ENCODE measurements at places on chromosomes 4 and X.

DNA sequence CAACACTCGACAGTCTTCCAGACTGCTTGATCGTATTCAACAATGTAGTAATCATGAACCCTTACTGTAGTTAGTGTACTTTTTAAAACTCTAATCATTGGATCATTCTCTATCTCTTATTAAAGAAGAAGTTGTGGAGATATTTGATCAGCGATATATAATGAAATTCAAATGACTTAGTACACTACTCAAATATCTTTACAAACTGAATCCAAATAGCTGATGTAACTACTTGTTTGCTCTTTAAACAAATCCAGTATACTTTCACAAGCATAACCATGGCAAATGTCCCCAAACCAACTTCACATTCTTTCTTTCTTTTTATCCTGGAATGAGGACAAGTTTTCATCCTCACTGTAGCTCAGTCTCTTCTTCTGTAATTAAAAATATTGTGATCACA lies 1569.9 kb upstream of the ADGRL3 start:
- no peak for DNase-seq

DNA sequence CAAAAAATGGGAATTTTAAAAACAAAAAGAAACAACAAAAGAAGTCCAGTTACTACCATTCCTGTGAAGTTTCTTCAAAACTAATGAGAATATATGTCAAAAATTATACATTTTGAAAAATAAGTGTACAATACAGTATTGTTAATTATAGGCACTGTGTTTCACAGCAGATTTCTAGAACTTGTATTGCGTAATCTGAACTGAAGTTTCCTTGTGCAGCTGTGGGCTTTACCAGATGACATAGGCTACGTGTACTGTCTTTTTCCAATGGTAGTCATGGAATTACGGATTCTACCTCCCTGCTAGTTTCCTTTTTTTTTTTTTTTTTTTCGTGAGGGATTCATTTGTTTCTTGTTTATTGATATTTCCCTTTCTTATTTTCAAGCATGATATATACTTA lies 113.8 kb upstream of the GABRA2 start:
- no peak for DNase-seq

DNA sequence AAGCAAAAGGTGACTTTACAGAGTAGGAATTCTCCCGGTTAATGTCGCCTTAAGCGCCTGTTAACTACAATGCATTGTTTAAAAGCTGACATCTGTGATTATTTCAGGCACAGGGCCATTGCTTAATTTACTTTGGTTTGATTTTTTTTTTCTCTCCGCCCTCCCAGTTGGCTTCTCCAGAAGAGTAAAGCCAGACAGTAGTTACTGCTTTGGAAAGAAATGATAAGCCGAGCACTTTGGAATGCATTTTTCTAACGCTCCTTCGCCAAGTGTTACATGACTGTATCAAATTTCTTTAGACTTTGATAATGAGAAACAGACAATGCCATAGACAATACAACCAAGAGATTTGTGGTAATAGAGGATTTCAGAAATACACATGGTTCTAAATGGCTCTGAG lies 383.0 kb upstream of the TENM3 start:
- DNase-seq = no peak

DNA sequence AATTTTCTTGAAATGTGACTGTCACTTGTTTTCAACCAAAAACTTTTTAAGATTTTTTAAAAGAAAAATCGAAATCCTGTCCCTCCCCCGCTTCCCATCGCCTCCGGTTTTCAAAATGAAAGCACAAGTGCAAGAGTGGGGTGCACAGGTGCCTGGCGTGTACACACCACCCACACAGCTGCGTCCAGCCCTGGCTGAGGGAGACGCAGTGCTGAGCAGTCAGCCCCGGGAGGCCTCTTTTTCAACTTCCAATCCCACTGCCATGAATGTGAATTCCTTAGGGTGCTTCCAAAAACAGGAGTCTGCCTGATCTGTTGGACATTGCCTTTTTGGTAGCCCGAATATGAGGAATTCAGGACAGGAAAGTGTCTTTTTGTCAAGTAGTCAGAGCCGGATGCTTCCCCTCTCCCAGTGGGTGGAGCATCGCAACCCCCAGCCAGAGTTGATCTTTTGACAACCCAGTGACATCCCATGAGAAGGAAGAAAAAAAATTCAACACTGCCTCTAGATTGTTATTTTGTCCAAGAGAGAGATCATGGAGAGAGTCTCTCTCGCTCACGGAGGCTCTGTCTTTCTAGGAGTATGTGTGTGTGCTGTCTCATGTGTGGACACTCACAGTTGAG lies 8.9 kb downstream of the PRRG3 start:
- no peak for DNase-seq

DNA sequence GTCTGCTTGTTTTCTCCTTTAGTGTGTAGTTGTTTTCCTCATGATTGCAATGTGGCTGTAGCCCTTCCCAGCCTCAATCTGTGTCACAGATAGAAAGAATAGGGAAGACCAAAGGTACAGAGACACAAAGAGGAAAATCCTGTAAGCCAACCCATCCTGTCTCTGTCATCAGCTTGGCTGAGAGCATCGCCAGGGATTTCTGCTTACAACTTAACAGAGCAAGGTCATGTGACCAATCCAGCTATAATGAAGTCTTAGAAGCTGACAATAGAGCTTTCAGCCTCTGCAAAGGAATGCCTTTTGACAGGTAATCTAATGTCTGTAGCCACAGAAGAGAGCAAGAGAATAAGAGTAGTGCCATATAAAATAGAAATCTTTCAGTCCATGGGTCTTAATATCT lies 1598.0 kb upstream of the AGA start:
- DNase-seq = no peak

DNA sequence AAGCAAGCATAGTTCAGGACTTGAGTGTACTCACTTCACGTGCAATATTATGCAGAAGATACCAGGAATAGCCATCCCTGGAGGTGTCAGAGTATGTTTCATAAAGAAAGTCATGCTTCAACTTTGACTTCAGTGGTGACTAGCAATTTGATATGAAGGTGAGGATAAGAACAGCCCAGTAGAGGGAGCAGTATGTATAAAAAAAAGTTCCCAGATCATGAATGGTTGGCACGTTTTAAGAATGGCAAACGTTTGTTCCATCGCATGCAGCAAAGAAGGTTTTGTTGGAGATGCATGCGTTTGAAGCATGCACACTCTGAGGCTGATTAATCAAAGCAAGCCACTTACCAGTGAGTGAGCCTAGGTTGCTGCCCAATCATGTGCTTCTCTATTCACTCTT lies 33.5 kb upstream of the SLITRK4 start:
- no peak for DNase-seq

DNA sequence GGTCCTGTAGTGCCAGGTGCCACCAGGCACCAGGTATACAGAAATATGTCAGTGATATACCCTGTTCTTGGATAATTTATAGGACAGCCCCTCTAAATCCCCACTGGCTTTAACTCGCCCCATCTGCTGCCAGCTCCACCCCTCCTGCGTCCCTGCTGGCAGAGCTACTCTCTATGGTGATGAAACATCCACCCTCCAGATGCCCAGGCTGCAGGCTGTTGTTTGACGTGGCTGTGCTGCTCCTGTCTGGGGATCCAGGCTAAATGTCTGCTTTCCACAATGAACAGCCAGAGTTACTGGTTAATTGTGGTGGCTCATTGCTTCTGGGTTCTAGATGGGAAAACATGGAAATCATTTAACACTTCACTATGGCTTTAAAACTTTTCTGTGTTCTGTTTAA lies 12.9 kb downstream of the NHSL2 start:
- DNase-seq = no peak

GRCh38 chrX:129791336-129791735 lies 11.6 kb downstream of the SASH3 start:
- no peak for DNase-seq

GRCh38 chr4:75002381-75002780 lies 69.5 kb downstream of the PARM1 start:
- DNase-seq = no peak

- DNase-seq = no peak
Observed at GRCh38 chr4:54268151-54268550, 39.1 kb downstream of the PDGFRA start.

- no peak for DNase-seq
Observed at GRCh38 chr4:154277172-154277571, 214.4 kb downstream of the DCHS2 start.
